ENCODE measurements at places on chromosomes 6 and 20.

- DNase-seq: peak; percentile 63
These were observed 20.6 kb upstream of the ECI2 start for GRCh38 chr6:4155848-4156466.

DNA sequence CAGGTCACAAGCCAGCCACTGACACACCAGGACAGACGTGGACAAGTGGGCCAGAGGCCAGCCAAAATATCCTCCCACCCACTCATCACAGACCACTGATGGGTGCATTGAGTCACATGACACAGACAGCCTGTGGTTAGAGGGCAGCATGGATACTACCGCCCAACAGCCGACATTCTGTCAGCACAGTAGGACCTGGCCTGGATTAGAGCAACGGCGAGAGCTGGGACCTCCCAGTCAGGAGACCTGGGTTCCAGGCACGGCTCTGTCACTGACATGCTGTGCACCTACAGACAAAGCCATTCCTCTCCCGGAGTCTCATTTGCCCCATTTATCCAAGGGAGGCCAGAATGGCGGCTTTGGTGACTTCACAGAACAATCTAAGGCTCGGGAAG lies 8.0 kb downstream of the ZNF335 start:
- DNase-seq: no peak

DNA sequence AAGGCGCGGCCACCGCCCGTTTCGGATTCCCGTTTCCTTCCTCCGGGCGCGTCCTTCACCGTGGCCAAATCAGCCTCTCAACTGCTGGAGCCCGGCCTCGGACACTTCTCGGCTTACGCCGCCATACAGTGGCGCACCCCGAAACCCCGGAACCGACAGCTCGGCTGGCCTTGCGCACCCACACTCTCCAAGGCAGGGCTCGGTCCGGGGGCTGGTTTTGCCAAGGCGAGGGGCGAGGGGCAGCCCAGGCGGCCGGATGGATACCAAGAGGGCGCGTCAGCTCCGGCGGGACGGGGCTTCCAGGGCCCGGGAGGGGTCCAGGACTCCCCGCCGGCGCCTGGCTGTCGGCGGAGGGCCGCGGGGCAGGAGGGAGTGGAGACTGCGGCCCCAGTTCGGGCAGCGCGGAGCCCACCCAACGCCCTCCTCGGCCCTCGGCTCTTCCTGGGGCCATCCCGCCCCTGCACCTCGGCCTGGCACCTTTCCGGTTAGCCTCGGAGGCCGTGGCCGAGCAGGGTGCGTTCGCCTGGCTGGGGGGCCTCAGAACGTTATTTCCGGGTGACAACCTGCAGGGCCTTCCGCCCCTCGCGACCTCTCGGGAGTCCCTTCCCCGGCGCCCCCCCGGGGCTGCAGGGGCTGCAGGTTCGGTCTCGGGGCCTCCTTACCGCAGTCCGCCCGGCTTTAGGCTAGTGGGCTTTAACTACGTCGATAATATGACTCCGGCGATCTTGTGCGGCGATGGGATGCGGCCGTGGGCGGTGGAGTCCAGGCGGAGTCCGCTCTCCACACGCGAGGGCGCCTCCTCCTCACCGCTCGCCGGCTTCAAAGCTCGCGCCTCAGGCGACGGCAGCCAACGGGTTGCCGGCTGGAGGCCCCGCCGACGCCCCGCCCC lies 697 bp upstream of the CEP43 start:
- no peak for DNase-seq

GRCh38 chr20:49570161-49570827 lies 2.4 kb upstream of the PTGIS start:
- no peak for DNase-seq

DNA sequence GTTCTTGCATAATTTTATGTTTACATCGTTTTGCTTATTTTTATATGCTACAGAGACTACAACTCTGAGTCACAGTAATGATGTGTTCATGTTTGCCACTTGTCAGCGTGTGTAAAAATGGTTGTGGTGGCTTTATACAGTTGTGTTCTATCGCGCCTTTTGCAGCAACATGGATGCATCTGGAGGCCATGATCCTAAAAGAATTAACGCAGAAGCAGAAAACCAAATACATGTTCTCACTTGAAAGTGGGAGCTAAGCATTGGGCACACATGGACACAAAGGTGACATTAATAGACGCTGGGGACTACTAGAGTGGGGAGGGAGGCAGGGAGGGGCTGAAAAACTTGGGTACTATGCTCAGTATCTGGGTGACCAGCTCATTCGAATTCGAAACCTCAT lies 996 bp upstream of the SEC23B start:
- DNase-seq: no peak

- no peak for DNase-seq
These were observed 588.2 kb upstream of the NRSN1 start for GRCh38 chr6:23537828-23538227.

DNA sequence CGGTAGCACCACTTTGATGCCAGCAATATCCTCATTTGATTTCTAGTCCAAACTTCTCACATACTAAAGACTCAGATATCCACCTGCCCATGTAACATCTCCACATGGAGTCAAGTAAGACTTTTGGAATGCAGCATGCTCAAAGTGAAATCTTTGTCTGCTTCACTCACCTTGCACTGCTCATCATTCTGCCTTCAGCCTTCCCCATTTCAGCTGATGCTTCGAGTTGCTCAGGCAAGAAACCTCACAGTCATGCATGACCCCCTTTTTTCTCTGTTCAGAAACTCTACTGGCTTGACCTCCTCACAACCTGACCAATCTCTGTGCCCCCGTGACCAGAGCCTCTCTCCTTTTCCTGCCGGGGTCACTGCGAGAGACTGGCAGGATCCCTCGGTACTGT lies 41.0 kb upstream of the KIF25 start:
- no peak for DNase-seq

- DNase-seq: no peak
These were observed 6.1 kb downstream of the FBXO5 start for GRCh38 chr6:152976749-152977148.

- no peak for DNase-seq
These were observed 237.9 kb downstream of the MYLK4 start for GRCh38 chr6:2512802-2513201.

GRCh38 chr6:14313248-14313647 lies 195.7 kb downstream of the CD83 start:
- no peak for DNase-seq

GRCh38 chr6:110233770-110234374 lies 53.6 kb downstream of the CDC40 start:
- no peak for DNase-seq

DNA sequence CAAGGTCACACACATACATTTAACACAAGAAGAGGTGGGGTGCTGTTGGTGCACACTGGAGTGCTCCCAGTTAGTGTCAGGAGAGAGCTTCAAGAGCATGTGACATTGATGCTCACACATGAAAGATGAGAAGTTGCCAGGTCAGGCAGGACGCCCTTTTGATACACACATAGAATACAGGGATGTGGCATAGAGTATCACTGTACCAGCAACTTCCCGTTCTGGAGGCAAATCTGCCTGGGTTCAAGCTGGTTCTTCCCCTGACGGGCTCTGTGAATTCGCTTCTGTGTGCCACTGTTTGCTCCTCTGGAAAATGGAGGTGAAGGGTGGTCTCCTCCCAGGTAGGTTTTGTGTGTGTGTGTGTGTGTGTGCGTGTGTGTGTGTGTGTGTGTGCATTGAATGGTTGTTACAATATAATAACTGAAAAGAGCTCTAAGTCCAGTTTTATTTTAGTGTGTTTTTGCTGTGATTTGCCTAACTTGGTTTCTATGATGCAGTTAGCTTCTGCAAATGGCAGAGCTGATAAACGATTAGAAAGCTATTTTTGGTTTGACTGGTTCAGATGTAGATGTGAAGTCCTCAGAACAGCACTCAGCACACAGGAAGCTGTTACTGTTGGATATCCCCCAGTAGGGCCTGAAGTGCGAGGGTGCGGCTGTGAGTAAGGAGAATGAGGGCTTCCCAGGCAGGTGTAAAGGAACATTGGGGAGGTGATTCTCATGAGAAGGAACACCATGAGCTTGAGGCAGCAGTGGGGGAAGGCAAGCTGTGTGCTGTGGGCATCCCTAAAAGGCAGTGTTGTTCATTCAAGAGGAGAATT lies 53.4 kb downstream of the HIVEP1 start:
- no peak for DNase-seq

DNA sequence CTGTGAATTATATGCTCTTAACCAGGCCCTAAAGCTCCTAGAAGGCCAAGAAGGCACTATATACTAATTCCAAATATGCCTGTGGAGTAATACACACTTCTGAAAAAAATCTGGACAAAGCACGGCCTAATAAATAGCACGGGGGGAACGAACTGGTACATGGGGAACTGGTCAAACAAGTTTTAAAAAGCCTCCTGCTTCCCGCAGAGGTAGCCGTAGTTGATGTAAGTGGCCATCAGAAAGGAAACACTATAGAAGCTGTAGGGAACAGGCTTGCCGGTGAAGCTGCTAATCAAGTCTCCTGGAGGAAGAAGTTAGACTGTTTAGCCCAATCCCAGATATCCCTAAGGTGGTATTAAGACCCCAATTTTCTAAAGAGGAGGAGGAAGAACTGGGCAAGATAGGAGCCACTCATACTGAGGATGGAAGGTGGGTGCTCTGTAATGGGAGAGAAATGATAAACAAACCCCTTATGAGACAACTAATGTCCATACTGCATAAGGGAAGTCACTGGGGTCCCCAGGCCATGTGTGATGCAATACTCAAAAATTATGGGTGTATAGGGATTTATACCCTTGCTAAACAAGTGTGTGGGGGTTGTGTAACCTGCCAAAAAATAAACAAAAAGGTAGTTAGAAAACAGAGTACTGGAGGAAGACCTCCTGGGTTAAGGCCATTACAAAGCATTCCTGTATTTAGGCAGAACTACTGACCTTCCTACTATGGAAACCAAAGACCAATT lies 27.1 kb upstream of the ZNF318 start:
- DNase-seq: no peak

- DNase-seq: no peak
These were observed 260.5 kb downstream of the DLL1 start for GRCh38 chr6:170030284-170030815.

DNA sequence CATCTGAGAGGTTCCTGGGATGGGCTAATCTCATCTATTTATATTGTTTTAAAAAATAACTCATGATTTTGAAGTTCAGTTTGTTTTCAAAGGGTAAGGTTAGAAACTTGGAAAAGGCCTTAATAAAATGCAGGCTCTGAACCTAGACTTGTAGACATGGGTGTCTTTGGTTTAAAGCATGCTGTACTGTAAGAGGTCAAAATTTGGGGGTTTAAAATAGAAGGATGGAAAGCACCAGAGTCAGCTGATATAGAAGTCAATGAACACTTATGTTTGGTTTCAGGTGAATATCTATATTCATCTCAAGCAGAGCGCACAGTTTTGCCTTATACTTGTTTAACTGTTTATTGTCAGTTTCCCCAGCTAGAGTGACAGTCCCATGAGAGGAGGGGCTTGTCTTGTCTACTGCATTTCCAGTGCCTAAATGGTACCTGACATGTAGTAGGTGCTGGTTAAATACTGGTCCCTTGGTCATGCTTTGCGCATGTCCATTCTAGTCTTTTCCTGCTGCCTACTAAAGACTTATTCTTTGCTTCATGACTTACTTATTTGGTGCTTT lies 112.3 kb upstream of the DTNBP1 start:
- no peak for DNase-seq

DNA sequence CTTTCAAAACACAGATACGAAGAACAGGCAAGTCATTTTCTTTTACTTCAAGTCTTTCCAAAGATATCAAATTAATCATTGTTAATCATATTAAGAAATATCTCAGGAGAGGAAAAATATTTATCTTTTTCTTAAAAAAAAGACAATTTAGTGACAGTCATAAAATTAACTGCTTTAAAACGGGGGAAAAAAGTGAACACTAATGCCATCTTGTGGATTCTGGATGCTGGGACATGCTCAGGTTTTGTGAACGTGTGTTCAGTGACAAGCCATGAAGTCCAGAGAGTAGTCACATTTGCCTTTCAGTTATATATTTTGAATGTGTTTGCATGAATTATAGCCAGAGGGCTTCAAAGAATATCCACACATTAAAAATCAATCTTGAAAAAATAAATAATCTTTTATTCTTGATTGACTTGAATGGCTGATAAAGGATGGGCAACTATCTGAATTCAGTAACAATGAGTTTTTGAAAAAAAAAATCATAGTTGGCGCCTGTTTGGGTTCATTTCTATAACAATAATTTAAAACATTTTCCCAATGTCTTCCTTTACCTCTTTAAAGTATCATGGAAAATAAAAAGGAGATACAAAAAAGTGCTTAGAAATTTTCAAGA lies 74.7 kb upstream of the NOX3 start:
- DNase-seq: no peak

DNA sequence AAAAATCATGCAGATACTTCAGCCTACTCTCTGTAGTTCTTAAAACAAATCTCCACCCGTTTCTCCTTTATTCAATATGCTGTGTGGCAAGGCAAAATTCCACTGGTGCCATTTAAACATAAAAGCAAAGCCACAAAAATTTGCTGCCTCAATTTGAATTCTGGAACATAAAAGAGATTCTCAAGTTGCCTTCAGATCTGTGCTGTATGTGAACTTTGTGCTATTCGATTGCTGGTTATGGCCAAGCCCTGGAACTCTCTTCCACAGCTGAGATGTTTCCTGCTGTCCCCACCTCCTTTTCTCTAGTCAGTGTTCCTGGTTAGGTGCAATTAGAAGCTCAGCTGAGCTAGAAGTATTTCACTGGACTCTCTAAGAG lies 395.3 kb upstream of the BTBD3 start:
- DNase-seq: no peak

DNA sequence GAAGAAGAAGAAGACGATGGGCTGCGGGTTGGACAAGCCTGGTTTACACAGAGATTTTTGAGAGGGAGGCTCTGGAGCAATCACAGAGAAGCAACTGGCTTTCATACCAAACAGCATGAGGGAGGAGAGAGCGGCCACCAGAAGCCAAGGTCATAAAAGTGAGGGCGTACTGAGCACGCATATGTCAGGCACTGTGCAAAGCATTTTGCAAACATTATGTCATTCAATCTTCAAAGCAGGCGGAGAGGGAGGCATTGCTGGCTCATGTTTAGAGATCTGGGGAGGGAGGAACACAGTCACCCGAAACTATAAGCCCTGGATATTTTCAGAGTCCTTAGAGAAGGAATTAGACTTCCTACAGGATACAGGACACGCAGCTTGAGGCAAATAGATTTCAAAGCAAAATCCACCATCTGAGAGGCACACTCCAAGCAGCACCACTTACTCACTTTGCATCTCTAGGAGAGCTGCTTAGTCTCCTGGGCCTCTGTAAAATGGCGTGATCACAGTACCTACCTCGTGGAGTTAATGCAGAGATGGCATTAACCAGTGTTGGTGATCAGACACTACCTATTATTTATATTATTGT lies 24.6 kb downstream of the RAMACL start:
- DNase-seq: no peak
